ENCODE measurements at places on chromosomes 12 and 14.
A peak's percentile ranks its signal among the peaks of the same experiment; 100 is the strongest.

DNA sequence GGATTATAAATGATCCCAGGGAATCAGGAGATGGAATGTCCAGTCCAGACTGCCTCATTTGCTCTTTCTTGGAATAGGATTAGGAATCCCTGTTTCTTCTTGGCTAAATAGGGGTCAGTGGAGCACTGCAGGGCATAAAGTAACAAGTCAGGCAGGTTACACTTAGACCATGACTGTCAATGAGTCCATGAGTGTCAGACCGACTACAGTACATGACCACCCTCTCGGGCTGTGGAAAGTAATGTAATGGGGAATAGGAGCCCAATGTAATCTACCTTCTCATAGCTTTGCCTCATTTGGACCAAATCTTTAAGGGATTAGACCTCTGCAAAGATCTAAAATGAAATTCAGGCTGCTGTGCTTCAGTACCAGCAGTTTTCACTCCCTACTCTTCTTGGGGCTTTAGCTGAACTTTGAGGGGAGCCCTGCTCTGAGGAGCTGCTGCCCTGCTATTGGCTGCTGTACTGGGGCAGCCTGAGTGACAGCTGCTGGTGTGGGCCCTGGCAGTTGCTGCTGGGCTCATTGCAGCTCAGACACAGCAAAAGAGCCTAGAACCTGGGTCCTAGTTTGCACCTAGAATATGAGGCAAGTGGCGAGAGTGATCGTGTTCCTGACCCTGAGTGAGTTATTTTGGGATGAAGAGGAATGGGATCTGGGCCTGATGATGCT, 62.2 kb upstream of the OR4E1 start:
- no peak for DNase-seq

GRCh38 chr14:105473677-105474482, 741 bp upstream of the CRIP2 start:
- peak; percentile 82 for DNase-seq

DNA sequence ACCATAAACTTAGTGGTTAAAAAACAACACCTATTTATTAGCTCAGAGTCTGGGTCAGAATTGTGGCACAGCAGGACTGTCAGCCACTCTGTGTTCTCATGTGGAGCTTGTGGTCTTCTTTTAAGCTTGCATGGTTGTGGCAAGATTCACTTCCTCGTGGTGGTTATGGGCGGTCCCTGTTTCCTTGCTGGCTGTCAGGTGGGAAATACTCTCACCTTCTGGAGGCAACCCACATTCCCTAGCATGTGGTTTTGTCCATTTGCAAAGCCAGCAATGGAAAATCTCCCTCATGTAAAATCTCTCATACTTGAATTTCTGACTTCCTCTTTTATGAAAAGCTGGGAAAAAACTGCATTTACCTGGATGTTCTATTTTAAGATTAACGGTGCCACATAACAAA, 229.8 kb downstream of the ALX1 start:
- DNase-seq, result no peak

GRCh38 chr14:39376667-39377403, 55.4 kb downstream of the FBXO33 start:
- no peak for DNase-seq

- no peak for DNase-seq
Measured at GRCh38 chr14:90608929-90609341, 207.3 kb downstream of the TTC7B start.

All from NCI-H2171 treated with DMSO at 0.1 percent for 48 hours (cell line).